ENCODE measurements at places on chromosomes 3 and 15.

GRCh38 chr3:22779737-22780136 is 423.4 kb upstream of the UBE2E2 start:
- DNase-seq = no peak

GRCh38 chr3:53834429-53835095 is 11.7 kb downstream of the CHDH start:
- no peak for DNase-seq

GRCh38 chr3:16529264-16529663 is 15.8 kb upstream of the RFTN1 start:
- no peak for DNase-seq

DNA sequence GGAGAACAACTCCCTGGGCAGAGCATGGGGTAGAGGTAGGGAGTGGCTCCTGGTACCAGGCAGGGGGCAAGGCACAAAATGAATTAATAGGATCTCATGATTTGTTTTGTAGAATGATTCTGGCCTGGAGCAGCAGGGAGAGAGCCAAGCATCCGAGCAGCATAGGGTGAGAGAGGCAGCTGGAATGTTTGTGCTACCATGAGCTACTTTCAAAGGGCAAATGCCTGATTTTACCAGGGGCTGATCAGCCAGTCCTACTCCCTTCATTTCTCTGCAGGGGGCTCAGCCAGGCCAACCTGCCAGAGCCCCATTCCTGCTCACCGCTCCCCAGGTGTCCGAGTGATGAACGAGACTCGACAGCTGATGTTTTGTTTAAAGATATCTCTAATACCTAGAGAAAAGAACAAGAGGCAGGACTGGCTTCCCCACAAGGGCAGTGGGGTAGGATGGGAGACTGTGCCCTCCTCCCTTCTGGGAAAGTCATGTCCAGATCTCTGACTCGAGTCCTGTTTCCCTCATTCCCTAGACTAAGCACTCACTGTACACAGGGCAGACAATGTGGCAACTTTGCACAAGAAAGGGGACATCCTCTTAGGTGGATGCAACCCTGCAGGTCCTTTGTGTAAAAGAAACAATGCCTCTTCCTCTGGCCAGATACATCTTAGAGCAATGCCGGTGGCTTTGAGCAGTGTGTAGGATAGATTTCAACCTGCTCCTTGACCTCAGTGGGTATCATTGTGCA is 12.9 kb downstream of the DUOX2 start:
- no peak for DNase-seq

- no peak for DNase-seq
Observed at GRCh38 chr3:5332270-5332956, 144.9 kb downstream of the EDEM1 start.

GRCh38 chr3:188417766-188418165 is 263.8 kb downstream of the LPP start:
- no peak for DNase-seq

DNA sequence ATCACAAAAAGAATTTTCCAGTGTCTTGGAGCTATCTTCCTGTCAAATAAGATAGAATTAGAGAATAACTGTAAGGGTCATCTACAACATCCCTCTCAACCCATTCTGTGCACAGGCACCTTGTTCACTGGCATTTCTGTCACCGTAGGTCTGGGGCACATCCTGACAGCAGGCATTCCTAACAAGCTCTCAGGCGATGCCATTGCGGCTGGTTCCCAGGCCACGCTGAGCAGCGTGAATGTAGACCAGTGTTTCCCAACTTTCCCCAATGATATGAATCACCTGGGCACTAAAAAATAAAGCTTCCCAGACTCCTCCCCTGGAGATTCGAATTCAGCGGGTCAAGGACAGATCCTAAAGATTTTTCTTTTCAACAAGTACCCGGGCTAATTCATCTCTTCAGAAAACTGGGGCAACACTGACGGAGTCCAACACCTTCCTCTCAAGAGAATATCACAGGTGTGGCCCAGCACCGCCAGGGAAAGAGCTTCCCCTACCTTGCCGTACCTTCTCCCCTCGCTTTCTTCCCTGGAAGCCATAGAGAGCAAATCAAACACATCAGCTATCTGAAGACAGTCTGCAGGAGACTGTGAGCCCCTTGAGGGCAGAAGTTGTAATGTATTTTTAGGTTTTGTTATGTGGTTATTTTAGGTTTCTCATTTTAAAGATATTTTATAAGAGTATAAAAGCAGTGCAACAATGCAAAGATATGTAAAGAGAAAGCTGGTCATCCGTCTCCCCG is 143.4 kb downstream of the LIPC start:
- DNase-seq = no peak

DNA sequence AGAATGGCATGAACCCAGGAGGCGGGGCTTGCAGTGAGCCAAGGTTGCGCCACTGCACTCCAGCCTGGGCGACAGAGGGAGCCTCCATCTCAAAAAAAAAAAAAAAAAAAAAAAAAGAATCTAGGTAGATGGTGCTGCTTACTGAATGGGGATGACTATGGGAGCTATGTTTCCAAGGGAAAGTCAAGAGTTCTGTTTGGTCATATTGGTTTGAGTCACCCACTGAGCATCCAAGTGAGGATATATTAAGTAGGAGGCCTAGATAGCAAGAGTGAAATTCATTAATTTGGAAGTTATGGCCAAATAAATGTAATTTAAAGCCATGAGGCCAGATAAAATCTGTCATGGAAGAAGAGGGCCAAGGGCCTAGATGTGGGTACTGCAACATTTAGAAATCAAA is 9.0 kb upstream of the UACA start:
- no peak for DNase-seq

DNA sequence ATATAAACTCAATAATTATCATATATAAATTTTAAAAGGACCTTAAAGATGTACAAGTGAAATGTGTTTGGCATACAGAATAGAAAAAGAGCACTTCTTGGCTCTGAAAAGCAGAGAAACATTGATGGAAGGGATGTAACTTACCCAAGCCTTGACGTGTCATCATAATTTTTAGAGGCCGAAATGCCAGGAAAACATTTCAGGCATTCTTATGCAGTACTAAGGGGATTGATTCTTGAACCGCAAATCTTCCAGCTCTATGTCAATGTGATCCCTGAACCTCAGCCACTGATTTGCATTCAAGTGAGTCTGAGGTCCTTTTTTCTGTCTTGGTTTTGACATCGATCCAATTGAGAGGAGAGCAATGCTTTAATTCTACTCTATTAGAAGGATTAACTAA is 97.8 kb downstream of the CLDN1 start:
- DNase-seq = no peak

GRCh38 chr3:76479161-76479650 is 560.7 kb upstream of the ROBO2 start:
- no peak for DNase-seq

- no peak for DNase-seq
Observed at GRCh38 chr15:86538141-86538540, 458.5 kb downstream of the AGBL1 start.

GRCh38 chr15:73650416-73651126 is 17.4 kb upstream of the NPTN start:
- DNase-seq = no peak

DNA sequence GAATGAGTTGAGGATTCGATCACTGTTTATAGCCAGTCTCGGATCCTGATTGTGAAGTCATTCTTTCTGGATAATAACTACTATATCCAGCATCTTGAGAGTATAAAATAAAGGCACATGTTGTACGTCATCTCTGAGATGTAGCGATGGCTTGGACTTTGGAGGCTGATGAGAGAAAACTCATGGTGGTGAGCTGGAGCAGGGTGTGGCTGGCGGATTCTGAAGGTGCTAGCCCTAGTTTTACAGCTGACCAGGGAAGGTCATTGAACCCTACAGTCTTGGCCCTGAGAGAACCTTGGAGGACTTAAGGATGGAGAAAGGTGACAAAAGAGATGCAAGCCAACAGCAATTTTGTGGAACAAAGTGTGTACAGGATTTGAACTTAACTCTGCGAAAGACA is 153.8 kb downstream of the IGF1R start:
- no peak for DNase-seq

DNA sequence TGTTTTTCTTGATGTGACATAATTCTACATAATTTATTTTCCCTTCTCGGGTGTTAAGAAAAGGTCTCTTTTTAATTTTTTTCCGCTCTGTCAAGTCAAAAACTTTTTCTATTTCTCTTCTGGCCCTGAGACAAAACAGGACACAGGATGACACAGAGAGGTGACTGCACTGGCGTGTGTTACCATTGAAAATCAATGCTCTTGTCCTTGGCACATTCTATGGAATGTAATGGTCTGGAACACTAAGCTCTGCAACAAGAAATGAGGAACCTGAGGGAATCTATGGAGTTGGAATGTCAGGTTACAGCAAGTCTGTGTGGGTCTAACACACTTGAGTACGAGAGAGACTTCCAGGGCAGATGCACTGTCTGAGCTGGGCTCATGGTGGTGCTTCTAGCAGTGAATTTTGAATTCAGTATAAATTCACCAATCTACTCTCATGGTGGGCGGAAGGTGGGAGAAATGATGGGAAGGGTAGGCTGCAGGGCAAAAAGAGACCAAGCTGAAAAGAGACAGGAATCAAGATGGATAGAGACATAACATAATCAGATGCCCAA is 508.3 kb downstream of the TUSC7 start:
- DNase-seq = no peak

- no peak for DNase-seq
Observed at GRCh38 chr3:98839846-98840245, 61.6 kb downstream of the DCBLD2 start.

DNA sequence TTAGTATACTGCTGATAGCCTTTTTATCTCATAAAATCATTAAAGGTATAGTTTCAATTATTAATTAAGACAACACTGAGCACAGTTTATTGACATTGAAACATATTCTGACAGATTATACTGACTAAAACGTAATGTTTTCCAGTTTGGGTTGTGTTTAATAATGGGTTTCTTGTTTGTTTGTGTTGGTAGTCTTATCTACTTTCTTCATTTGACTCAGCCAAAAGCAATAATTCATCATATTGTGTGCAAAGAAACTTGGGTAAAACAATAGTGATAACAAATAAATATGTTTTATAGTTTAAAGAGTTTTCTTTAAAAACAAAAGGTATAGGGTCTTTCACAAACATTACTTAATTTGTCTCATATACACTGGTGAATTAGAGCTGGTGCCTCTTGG is 629.2 kb upstream of the AGTR1 start:
- DNase-seq = no peak

GRCh38 chr3:153399636-153400035 is 237.6 kb downstream of the RAP2B start:
- no peak for DNase-seq

DNA sequence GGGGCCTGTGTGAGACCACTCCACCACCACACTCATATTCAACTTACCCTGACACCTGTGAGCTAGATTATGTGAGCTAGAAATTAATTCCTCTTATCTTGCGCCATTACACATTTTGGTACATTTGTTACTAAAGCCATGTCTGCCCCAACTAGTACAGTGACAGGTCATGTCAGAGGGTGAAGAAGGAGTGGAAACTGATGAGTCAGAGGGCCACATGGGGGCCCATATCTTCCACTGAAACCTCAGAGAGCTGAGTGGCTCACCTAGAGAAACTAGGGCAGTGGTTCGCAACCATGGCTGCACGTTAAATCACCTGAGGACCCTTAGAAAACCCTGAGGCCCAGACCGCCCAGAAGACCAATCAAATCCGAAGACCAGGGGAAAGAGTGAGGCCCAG is 15.7 kb upstream of the MEF2A start:
- no peak for DNase-seq

DNA sequence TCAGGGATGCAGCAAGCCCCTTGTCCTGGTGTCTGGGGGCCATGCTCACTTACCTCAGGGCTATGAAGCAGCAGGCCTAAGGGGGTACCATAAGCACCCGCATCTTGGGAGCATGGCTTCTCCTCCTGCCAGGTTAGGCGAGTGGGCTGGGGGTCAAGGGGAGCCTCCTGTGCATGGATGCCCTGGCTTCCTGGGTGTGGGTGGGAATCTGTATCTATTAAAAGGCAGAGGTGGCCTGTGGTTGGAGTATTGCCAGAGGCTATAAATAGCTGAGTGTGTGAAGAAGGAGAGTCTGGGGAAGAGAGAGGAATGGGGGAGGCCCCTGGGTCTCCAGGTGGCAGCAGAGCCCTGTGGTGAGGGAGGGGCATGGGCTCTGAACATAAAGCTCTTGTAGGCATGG is 19.5 kb downstream of the ACVR2B start:
- no peak for DNase-seq

GRCh38 chr3:58353722-58354553 is 21.2 kb downstream of the PXK start:
- DNase-seq = no peak

DNA sequence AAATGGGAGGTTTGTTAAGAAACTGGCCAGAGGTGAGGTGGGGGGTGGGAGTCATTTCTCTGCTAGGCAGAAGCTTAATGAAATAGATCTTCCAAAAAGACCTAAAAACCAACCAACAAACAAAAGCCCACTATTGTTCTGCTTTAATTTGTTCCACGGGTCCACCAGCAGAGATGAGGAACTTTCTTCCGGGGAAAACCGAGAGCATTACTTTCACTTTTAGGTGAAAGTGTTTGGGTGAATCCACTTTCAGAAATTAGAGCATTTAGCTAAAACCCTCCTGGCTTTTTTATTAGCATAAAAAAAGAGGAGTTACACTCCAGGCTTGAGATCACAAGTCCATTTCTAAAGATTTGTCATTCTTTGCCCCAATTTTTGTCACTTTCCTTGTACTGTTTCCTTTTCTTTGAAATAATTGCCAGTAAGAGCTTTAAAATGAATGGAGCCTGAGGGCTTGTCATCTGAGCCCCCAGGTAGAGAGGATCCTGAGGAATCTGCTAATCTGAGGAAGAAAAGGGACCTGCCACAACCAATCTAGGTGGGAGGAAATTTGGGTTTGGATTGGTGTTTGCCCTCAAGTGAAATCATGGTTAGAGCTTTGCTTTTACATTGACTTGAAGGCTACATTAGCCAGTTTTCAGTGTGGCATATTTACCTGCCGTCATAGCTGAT is 667.6 kb downstream of the NAALADL2 start:
- DNase-seq = no peak

GRCh38 chr3:56304069-56304468 is 164.2 kb downstream of the ERC2 start:
- DNase-seq = no peak

DNA sequence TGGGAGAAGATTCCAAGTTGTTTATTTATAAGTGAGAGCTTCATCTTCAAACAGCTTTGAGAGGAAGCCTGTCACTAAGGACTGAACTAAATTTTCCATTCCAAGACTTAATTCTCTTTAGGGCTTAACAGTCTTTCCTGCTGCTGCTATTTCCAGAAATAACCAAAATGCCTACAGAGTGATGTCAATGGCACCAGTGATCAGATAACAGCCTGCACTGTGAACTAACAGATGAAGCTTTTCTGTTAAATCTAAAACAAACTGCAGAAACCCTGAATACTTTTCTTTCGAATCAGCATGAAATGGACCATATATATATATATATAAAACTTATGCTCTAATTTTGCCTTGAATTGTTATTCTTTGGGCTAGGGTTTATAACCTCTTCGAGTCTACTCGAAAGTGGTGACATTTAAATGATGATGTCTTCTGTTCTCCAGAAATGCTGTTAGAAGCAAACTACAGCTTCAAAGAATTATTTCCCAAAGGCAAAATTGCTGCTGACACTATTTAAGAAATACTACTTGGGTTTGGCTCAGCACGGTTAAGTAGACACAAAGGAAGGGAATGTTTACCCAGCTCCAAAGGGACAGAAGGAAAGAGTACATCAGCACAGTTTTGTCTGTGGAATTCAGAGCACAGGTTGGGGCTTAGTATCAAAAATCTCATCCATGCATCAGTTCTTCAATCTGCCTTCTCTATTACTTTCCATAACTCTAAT is 238.5 kb upstream of the LRRN1 start:
- DNase-seq = no peak

Measured in stimulated activated CD4-positive, alpha-beta T cell treated with anti-CD3 and anti-CD28 coated beads, Interleukin-1b, Interleukin-23, amount 100 ng/mL, for 24 hours (primary cell).